ENCODE measurements at places on chromosomes 13 and 19.

GRCh38 chr13:112342841-112343361 lies 33.3 kb upstream of the SPACA7 start:
- no peak for DNase-seq

- no peak for DNase-seq
Observed at GRCh38 chr19:2532252-2533071, 56.5 kb downstream of the GADD45B start.

GRCh38 chr19:43467730-43468129 lies 2.3 kb upstream of the LYPD3 start:
- DNase-seq, result no peak

- DNase-seq, result no peak
Observed at GRCh38 chr19:55173714-55174409, 6.2 kb downstream of the SYT5 start.

- DNase-seq, result no peak
Observed at GRCh38 chr19:18558202-18558555, 509 bp downstream of the KXD1 start.

- no peak for DNase-seq
Observed at GRCh38 chr19:52473655-52474350, 20.4 kb downstream of the ZNF578 start.

DNA sequence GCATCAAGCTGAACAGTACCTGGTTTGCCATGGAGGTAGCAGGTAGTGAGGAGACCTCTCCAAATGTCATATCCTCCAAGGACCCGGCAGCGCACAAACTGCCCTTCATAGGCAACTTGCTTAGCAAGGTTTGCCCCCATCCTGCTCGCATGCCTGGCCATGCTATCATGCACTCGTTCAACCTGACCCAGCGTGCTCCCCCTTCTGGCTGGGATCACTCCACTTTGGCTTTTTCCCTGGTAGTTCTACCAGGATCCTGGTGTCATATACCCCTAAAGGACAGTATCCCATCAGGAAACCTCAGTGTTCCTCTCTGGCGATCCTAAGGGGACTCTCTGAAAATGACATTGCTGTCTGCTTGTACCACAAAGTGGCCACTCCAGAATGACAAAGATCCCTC lies 38.6 kb upstream of the ZNF30 start:
- DNase-seq, result no peak

DNA sequence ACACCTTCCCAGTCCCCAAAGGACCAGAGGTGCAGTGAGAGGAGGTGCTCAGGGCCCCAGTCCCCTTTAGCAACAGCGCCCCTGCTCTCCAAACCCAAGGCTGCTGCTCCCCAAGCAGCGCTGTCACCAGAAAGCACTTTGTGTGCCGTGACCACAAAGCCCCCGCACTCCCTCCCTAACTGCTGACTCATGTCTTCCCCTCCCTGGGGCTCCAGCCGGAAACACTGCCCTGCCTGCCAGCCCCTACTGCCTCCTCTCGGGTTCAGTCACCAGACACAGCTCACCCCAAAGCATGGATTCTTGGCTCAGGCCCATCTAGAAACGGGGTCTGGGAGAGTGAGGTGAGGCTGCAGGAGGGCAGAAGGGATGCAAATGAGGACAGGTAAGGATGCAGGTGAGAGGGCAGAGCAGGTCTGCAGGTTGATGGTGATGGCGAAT lies 4.9 kb upstream of the TNFSF14 start:
- peak; percentile 90 for DNase-seq

- no peak for DNase-seq
Observed at GRCh38 chr19:42276821-42277220, 7.8 kb downstream of the CIC start.

- DNase-seq, result peak; percentile 92
Observed at GRCh38 chr19:38769635-38770211, 3.6 kb downstream of the LGALS7 start.

- DNase-seq, result no peak
Observed at GRCh38 chr13:106989876-106990275, 421.9 kb upstream of the ARGLU1 start.

DNA sequence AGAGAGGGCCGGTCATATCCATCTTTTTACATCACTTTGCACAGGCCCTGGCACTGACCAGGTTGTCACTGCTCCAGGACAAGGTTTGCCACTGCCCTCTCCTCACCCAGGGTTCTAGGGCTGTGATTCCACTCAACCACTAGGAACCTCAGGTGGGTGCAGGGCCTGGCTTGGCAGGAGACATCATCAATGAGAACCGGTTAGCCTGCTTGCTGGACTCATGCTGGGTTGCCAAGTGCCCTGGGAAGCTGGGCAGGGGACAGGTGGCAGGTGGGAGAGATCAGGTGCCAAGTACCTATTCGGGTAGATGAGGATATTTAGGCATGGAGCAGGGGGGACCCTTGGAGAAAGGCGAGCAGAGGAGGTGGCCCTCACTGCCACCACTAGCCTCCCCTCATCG lies 4.2 kb upstream of the CERS4 start:
- no peak for DNase-seq

- no peak for DNase-seq
Observed at GRCh38 chr13:20349564-20350381, 117.7 kb upstream of the GJB6 start.

DNA sequence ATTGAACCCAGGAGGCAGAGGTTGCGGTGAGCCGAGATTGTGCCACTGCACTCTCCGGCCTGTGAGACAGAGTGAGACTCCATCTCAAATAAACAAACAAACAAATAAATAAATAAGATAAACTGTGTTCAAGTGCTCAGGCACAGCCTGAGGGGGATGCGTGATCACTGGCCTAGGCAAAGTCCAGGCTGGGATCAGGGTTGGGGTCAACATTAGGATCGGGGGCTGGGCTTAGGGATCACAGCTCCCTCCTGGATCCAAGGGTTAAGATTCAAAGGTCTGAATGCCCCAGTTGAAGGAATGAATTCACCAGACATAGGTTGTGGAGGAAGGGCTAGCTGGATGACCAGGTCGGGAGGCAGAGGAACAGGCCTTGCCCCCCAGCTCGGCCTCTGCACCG lies 1.9 kb upstream of the EXOC3L2 start:
- DNase-seq, result no peak

- DNase-seq, result no peak
Observed at GRCh38 chr19:16594681-16595091, 22.5 kb upstream of the SLC35E1 start.

GRCh38 chr13:101139081-101139480 lies 277.2 kb downstream of the NALCN start:
- DNase-seq, result no peak

- no peak for DNase-seq
Observed at GRCh38 chr19:1313695-1314613, 28.3 kb downstream of the EFNA2 start.

DNA sequence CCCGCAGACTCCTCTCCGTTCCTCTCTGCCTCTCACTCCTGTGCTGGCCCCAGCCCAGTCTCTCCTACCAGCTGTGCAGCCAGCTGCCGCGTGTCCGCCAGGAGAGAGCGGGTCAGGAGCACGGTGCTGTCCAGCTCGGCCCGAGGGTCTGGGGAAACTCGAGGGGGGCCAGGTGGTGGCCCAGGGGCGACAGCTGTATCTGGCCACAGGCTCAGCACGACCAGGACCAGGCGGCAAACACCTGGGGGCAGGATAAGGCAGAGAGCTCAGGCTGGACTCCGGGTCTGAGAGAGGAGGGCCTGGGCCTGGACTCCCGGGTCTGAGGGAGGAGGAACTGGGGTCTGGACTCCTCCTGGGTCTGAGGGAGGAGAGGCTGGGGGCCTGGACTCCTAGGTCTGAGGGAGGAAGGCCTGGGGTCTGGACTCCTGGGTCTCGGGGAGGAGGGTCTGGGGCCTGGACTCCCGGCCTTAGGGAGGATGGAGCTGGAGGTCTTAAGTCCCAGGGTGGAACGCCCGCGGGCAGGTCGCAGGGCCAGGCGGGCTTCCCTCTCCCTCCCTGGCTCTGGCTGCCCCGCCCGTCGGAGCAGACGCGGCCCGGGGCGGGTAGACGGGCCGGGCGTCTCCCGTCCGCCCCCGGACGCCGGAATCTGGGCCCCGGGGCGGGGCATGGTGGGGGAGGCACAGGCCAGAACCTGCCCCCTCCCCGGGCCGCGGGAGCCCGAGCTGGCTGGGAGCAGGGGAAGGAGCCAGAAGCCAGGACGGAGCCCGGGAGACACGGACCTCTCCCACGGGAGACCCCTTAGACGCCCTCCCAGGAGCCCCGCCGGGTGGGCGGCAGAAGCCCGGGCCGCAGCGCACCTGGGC lies 1.3 kb downstream of the IL11 start:
- DNase-seq, result peak; percentile 19

DNA sequence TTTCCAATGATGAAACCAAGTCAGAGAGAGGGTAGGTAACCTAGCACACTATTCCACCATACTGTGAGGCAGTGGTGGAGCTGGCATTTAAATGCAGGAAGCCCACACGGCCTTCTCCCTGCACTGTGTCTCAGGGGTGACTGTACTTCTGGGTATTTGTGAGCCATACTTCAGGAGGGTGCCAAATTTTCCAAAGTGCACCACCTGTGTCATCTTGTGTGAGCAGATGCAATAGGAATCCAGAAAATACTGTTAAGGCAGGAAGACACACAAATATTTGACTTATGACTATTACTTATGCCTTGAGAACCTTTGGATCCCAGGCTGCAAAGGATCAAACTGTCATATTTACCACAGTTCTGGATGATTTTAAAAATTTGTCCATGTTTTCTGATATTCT lies 17.3 kb downstream of the ZNF229 start:
- DNase-seq, result no peak

- peak; percentile 11 for DNase-seq
Observed at GRCh38 chr13:19587635-19588300, 26.4 kb upstream of the TPTE2 start.

DNA sequence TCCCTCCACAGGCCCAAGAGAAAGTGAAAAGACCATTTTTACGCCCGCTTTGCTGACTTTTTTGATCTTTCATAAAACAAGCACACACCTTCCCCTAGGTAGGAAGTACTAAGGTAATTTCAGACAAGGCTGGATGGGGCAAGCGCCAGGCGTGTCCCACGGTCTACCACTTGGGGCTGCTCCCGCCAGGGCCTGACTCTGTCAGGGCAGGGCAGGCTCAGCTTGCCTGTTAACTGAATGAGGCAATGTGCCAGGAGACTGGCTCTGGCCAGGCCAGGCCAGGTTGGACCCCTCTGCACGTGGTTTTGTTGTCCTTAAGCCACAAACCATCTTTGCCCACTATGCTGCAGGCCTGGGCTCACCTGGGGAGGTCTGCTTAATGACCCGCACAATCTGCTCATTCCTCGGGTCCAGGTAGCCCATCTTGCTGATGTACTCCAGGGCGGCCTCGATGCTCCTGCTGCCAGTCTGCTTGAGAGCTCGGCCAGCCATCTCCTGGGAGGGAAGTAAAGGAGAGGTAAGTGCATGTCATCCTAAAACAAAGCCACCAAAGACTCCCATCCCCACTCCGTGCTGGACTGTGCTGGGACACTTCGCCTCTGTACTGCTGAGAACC lies 70.4 kb downstream of the LATS2 start:
- no peak for DNase-seq

GRCh38 chr13:64817691-64818090 lies 2412.4 kb downstream of the PCDH9 start:
- DNase-seq, result no peak

- DNase-seq, result no peak
Observed at GRCh38 chr13:25806264-25806974, 245.4 kb downstream of the SHISA2 start.

DNA sequence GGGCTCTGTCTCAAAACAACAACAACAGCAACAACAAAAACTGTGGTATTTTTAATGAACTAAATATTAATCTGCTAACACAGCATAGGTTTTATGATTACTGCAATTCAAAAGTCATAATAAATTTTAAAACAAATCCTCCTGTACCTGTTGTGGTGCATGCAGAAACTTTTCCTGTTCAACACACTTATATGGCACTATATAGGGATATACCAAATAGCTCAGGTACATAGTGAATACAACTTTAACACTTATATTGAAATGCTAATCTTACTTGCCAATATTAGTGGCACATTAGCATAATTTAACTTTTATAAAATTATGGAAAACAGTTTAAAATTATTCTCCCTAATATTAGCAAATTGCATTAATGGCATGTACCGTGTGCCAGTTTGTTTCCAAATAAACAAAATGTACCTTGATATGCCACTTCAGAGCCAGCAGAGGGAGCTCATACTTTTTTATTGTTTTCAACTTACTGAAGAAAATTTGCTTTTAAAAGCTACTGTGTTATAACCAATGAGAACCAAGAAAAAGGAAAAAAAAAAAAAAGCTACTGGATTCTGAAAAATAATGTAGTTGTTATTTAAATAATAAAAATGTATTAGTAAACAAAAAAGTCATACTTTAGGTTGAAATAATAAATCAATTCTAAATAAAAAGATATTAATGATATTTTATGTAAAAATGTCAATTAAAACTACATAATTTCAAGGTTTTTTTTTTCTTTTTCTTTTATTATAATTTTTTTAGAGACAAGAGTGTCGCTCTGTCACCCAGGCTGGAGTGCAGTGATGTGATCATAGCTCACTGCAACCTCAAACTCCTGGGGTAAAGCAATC lies 18.0 kb upstream of the RBM26 start:
- no peak for DNase-seq

GRCh38 chr13:105719859-105720258 lies 815.6 kb downstream of the EFNB2 start:
- DNase-seq, result no peak

GRCh38 chr19:48795055-48795684 lies 15.7 kb downstream of the BCAT2 start:
- peak; percentile 80 for DNase-seq

DNA sequence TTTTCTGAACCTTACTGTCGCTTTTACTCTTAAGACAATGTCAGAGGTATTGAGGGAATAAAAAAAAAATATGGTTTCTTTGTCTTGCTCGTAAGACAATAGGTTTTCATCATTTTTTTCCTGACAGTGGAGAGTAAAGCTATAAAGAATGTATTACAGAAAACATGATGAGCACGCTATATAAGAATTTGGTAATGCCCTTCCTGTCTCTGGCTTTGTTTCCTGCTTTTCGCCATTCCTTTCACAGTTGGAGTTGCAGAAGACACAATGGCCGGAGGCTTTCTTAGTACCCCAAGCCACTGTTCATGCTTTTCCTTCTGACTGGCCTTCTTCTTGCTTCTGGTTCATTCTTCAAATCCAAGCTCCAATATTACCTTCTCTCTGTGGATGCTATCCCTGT lies 101.0 kb upstream of the DACH1 start:
- DNase-seq, result no peak

- DNase-seq, result no peak
Observed at GRCh38 chr13:71395053-71395452, 472.0 kb downstream of the DACH1 start.

- DNase-seq, result peak; percentile 35
Observed at GRCh38 chr19:57099199-57099661, 20.6 kb upstream of the USP29 start.

- no peak for DNase-seq
Observed at GRCh38 chr13:92575777-92576176, 650.8 kb upstream of the GPC6 start.

DNA sequence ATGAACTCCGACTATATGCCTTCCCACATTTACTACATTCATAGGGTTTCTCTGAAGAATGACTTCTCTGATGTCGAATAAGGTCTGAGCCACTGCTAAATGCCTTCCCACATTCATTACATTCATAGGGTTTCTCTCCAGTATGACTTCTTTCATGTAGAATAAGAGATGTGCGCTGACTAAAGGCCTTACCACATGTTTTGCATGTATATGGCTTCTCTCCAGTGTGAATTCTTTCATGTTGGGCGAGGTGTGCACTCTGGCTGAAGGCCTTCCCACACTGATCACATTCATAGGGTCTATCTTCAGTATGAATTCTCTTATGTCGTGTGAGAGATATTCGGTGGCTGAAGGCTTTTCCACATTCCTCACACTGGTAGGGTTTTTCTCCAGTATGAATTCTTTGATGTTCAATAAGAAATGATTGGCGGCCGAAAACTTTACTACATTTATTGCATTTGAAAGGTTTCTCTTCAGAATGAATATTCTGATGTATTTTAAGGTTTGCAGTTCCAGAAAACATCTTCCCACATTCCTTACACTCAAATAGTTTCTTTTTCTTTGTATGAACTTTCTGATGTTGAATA lies 35.8 kb downstream of the ZNF667 start:
- no peak for DNase-seq

Data from activated CD4-positive, alpha-beta T cell treated with anti-CD3 and anti-CD28 coated beads for 4 hours (primary cell).